ENCODE measurements at places on chromosomes 11 and 22. TPM values are rescaled to one million over a fixed set of nuclear protein-coding genes. Genes with fewer than 3 reads are reported as not detected.

Gene BIRC3
- polyA plus RNA-seq = 2.6 TPM

Gene STIP1
- 40.4 TPM for polyA plus RNA-seq

Gene POU2AF3
- 4.2 TPM for polyA plus RNA-seq

Gene EIF3D
- polyA plus RNA-seq = 236 TPM

DNA sequence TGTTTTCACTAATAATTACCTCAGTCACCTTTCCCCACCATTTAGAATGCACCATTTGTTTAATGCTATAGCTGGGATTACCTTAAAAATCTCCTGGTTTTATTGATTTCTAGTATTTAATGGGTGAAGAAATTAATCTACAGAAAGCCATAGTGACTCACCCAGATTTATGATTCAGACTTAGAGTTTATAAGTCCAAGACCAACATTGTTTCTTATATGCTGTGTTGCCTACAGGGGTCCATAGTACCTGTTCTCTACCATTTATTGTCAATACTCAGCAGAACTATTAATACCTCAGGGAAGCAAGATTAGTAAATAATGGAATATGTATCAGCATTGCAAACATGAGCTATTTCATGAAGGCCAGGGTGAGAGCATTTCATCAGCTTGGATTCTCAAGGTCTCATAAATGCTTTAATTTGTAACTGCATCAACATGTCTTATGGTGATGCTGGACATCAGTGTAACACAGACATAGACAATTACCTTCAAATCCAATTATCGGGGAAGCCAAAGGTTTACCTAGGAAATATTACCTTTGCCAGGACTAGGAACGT, 8.0 kb upstream of the MS4A7 start:
- no peak overlapping the region for H3K4me3 ChIP-seq
- H3K27ac ChIP-seq = no peak overlapping the region
- H3K36me3 ChIP-seq = no peaks in the 10 kb centered on the region
- H3K27me3 ChIP-seq = no peaks in the 10 kb centered on the region
- no peak for DNase-seq
- H3K4me1 ChIP-seq = no peaks in the 10 kb centered on the region

DNA sequence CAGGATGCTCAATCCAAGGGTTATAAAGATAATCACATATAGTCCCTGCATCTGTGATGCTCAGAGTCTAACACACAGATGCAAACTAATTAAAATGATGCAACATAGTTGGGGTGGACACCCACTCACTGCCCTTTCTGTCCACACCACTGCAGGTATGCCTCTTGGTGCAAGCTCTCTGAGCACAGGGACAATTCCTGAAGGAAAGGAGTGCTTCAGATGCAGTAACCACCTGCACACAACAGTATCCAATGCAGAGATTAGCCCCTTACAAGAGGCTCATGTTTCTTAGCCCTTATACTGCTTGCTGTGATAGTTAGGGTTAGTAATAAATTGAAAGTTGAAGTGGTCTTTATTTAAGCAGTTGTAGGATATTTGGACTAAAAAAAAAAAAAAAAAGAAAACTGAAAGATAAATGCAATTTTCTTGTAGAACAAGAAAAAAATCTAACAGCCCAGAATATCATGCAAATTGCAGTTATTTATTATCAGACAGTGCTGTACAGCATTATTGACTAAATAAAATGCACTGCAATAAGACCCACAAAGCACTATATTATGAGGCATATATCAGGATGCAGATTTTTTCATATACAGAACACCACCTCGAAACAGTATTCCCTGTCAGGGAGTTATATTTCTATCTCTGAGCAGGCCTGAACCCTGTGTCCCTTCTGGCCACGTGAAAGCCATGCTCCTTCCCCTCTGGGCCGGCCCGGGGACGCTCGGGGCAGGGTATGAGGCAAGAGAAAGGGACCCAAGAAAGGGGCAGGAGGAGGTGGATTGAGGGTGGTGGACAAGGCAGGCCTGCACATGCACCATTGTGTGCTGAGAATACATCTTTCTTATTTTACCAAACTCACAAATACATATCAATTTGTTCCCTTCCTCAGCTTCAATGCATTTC, 260.2 kb downstream of the OPCML start:
- H3K27ac ChIP-seq = no peak overlapping the region
- no peak for DNase-seq
- no peaks in the 10 kb centered on the region for H3K36me3 ChIP-seq
- no peaks in the 10 kb centered on the region for H3K27me3 ChIP-seq

GRCh38 chr22:24355574-24355973, 71.8 kb upstream of the ADORA2A start:
- DNase-seq = no peak
- H3K4me3 ChIP-seq = no peak overlapping the region
- no peaks in the 10 kb centered on the region for H3K27me3 ChIP-seq
- H3K36me3 ChIP-seq = peaks cover 4% of the 10 kb centered on the region
- no peak overlapping the region for H3K27ac ChIP-seq

- H3K27me3 ChIP-seq = no peaks in the 10 kb centered on the region
- no peak overlapping the region for H3K4me3 ChIP-seq
- no peak overlapping the region for H3K27ac ChIP-seq
- H3K4me1 ChIP-seq = no peaks in the 10 kb centered on the region
Measured at GRCh38 chr11:69670158-69670845, 4.9 kb downstream of the LTO1 start.

DNA sequence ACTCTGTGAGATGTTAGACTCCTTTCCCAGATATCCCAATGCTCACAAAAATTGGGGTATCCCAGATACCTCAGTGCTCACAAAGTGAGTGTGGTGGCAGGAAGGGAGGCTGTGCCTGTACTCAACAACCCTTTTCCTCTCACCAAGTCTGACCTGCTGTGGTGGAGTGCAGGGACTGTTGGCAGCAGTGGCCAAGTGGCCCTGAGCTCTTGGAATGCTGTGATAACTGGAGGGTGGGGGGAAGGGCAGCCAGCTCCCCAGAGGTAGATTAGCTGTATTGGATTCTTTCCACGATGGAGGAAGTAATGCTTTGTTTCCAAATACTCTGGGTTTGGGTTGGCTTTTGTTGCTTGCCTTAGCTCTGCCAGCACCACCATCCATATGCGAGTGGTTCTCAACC, 46.0 kb upstream of the OR9Q1 start:
- H3K27me3 ChIP-seq = no peaks in the 10 kb centered on the region
- no peak overlapping the region for H3K4me3 ChIP-seq
- H3K4me1 ChIP-seq = no peaks in the 10 kb centered on the region
- H3K27ac ChIP-seq = no peak overlapping the region
- DNase-seq = no peak
- no peaks in the 10 kb centered on the region for H3K36me3 ChIP-seq
